ENCODE measurements at places on chromosomes 11 and 22.

DNA sequence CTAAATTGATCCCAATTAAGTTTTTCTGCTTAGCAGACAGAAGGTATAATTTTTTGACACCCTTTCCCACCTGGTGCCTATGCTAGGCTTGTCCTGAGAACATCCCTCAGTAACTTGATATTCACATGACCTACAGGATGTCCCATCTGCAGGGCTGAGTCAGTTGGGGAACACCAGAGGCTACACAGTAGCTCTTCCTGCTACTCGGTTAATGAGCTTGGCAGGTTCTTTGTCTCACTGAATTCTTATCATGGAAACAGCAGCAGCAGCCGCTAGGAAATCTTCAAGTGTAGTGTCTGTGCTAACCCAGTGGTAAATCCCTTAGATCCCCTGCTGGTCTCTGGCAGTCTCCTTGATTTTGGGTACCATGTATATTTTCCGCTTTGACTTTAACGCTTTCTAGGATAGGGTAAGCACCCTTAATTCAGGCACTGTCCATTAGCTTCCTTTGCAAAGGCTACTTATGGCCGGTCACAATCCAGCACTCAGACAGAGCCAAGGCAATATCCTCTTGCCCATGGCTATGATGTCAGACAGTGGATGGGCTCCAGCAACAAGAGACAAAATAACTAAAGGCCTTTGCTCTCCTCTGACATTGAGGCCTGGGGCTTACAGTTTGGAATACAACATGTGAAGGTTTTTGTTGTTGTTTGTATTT, 8.5 kb downstream of the MRPL16 start:
- H3K36me3 ChIP-seq = peaks cover 83% of the 10 kb centered on the region
- no peak for DNase-seq
- H3K4me3 ChIP-seq = peak overlapping the region; percentile 10

DNA sequence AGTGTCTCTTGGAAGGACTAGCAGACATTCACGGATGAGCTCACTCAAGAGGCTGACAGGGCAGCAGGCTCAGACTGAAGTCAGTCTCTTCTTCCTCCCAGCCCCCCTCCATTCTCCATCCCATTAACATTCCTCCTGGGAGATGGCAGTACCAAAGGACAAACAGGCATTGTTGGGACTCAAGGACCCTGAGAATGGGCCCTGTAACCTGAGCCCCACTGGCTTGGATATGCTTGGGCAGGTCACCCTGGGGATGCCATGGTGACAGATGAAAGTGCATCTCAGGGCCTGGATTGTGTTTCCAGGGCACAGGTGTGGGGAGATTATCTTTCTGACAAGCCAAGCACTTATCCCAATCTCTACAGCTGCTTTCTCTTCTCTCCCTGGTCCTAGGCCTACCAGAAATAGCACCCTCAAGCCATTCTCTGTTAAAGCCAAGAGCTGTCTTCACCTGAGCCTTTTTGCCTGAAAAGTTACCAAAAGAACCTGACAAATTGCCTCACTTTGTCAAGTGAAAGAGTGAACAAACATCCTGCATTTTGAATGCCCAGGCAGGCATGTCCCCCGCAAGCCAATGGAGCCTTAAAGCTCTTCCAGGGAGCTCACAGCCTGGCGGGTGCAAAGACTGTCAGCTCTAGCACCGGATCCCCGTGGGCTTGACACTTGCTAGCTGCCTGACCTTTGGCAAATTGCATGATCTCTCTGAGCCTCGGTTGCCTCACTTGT, 366.0 kb upstream of the NARS2 start:
- no peaks in the 10 kb centered on the region for H3K4me1 ChIP-seq
- H3K27ac ChIP-seq = no peak overlapping the region
- no peak overlapping the region for H3K4me3 ChIP-seq

- H3K4me3 ChIP-seq = no peak overlapping the region
- peak overlapping the region; percentile 69 for H3K27ac ChIP-seq
- H3K36me3 ChIP-seq = no peaks in the 10 kb centered on the region
- H3K27me3 ChIP-seq = no peaks in the 10 kb centered on the region
- H3K4me1 ChIP-seq = peaks cover 29% of the 10 kb centered on the region
These were observed 34.0 kb downstream of the IRAG1 start for GRCh38 chr11:10659339-10660216.

GRCh38 chr22:46432164-46433068, 96.9 kb downstream of the TRMU start:
- H3K4me3 ChIP-seq = peak overlapping the region; percentile 49
- DNase-seq = no peak
- H3K27me3 ChIP-seq = no peaks in the 10 kb centered on the region
- no peaks in the 10 kb centered on the region for H3K4me1 ChIP-seq

- H3K27me3 ChIP-seq = peaks cover 5% of the 10 kb centered on the region
- no peaks in the 10 kb centered on the region for H3K36me3 ChIP-seq
- DNase-seq = no peak
- no peaks in the 10 kb centered on the region for H3K4me1 ChIP-seq
- no peak overlapping the region for H3K4me3 ChIP-seq
These were observed 5.9 kb upstream of the ETS1 start for GRCh38 chr11:128593281-128593680.

- H3K4me3 ChIP-seq = no peak overlapping the region
- H3K4me1 ChIP-seq = no peaks in the 10 kb centered on the region
- no peaks in the 10 kb centered on the region for H3K27me3 ChIP-seq
- no peaks in the 10 kb centered on the region for H3K36me3 ChIP-seq
- no peak for DNase-seq
These were observed 45.1 kb downstream of the FLI1 start for GRCh38 chr11:128738942-128739341.

DNA sequence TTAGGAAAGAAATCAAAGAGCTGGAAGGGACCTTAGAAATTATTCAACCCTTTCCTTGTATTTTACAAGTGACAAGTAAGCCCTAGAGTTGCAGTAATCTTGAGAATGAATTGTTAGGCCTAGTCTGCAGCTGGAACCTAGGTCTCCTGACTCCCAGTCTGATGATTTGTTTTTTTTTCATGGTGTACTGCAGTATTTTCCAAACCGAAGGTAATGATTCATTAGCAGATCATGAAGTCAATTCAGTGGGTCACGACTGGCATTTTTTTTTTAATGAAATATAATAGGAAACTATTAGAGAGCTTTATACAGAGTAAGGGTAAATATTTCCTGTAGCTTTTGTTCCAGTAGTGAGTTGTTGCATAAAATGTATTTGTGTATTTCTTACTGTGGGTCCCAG, 42.8 kb downstream of the EXT2 start:
- H3K36me3 ChIP-seq = peaks cover 3% of the 10 kb centered on the region
- H3K27me3 ChIP-seq = no peaks in the 10 kb centered on the region
- no peak overlapping the region for H3K4me3 ChIP-seq
- no peak overlapping the region for H3K27ac ChIP-seq
- peaks cover 21% of the 10 kb centered on the region for H3K4me1 ChIP-seq

GRCh38 chr11:22703591-22703990, 37.2 kb downstream of the GAS2 start:
- peaks cover 11% of the 10 kb centered on the region for H3K4me1 ChIP-seq
- no peaks in the 10 kb centered on the region for H3K36me3 ChIP-seq
- no peak for DNase-seq
- peak overlapping the region; percentile 31 for H3K4me3 ChIP-seq
- no peaks in the 10 kb centered on the region for H3K27me3 ChIP-seq
- H3K27ac ChIP-seq = peak overlapping the region; percentile 43

DNA sequence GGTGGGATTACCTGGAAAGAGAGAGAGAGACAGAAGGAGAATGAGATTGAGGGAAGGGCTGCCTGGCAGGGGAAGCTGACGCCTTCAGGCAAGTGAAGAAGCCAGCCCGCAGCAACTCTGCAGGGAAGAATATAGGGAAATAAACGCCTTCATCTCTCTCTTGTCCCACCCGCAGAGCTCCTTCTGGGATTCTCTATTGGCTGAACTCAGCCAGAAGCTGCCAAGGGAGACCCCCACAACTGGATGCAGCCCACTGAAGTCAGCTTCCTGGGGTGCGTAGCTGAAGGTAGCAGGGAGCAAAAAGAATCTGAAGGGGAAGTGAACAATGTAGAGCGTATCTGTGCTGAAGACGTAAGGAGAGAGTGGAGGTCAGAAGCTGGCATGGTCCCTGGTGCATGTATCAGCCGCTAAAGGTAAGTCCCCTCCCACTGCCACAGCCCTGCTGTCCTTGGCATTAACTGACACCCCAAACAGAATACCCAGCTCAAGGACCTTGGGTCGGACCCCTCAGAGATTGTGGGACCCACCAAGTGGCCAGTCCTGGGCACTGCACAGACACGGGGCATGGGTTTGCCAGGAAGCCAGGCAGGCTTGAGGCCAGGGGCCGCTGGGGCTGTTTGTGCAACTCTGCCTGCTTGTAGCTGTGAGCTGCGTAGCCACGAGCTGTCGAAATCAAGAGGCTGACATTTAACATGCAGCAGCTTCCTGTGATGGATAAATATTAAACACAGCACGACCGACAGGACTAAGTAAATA, 469.9 kb downstream of the MN1 start:
- H3K27me3 ChIP-seq = peaks cover 60% of the 10 kb centered on the region
- H3K4me3 ChIP-seq = no peak overlapping the region
- DNase-seq = peak; percentile 64
- no peaks in the 10 kb centered on the region for H3K36me3 ChIP-seq

DNA sequence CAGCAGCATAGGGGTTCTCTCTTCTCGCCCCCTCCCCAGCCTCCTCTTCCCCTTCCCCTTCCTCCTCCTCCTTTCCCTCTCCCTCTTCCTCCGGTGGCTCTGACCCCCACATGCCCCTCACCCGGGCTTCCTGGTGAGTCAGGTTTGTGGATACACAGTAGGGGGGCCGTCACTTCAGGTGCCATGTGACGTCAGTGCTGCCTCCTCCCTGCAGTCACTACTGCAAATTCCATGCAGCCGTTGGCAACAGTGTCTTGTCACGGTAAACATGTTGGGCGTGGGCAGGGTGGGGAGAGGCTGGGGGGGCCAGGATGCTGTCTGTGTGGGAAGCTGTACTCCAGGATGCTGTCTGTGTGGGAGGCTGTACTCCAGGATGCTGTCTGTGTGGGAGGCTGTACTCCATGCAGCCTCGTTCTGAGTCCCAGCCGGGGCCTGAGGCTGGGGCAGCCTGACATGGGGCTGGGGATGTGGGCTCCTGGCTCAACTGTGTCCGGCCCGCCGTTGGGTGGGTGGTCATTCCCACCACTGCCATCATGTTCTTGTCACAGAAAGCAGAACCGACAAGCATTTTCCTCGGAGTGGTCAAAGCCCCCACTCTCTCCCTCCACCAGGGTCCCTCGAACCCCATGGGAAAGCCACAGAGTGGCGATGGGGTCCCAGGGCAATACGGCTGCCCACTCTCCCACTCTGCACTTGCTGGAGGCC, 2.4 kb upstream of the MUC2 start:
- H3K4me3 ChIP-seq = no peak overlapping the region
- peak; percentile 35 for DNase-seq
- no peak overlapping the region for H3K27ac ChIP-seq
- no peaks in the 10 kb centered on the region for H3K27me3 ChIP-seq
- H3K4me1 ChIP-seq = peaks cover 8% of the 10 kb centered on the region

GRCh38 chr11:88619656-88620385, 282.3 kb upstream of the CTSC start:
- no peaks in the 10 kb centered on the region for H3K36me3 ChIP-seq
- no peaks in the 10 kb centered on the region for H3K27me3 ChIP-seq
- H3K4me3 ChIP-seq = no peak overlapping the region
- no peaks in the 10 kb centered on the region for H3K4me1 ChIP-seq

DNA sequence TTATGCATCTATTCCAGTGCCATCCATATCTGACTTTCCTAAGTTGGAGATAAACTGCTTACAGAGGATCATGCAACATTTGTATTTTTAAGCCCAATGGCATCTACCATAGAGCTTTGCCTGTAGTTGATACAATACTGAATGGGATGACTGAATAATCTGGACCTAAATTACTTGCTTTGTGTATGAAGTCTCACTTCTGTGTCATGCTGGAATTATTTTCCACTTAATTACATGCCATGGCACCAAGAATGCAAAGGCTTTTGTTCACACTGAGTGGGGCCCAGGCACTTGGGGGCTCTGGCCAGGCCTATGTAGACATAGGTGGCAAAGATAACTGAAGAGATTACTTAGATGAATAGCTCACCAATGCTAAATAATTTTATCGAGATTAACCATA, 51.6 kb downstream of the OPCML start:
- H3K4me3 ChIP-seq = no peak overlapping the region
- no peaks in the 10 kb centered on the region for H3K36me3 ChIP-seq
- no peak for DNase-seq
- H3K4me1 ChIP-seq = no peaks in the 10 kb centered on the region
- H3K27me3 ChIP-seq = no peaks in the 10 kb centered on the region

GRCh38 chr11:134333946-134334345, 2.2 kb downstream of the GLB1L2 start:
- no peak overlapping the region for H3K4me3 ChIP-seq
- H3K4me1 ChIP-seq = peaks cover 9% of the 10 kb centered on the region
- H3K27ac ChIP-seq = no peak overlapping the region
- H3K36me3 ChIP-seq = no peaks in the 10 kb centered on the region
- no peak for DNase-seq
- H3K27me3 ChIP-seq = no peaks in the 10 kb centered on the region

- H3K27me3 ChIP-seq = no peaks in the 10 kb centered on the region
- H3K4me3 ChIP-seq = peak overlapping the region; percentile 98
- H3K36me3 ChIP-seq = peaks cover 7% of the 10 kb centered on the region
- H3K4me1 ChIP-seq = peaks cover 33% of the 10 kb centered on the region
- H3K27ac ChIP-seq = no peak overlapping the region
These were observed 1.4 kb downstream of the SLC25A17 start for GRCh38 chr22:40817737-40818136.

DNA sequence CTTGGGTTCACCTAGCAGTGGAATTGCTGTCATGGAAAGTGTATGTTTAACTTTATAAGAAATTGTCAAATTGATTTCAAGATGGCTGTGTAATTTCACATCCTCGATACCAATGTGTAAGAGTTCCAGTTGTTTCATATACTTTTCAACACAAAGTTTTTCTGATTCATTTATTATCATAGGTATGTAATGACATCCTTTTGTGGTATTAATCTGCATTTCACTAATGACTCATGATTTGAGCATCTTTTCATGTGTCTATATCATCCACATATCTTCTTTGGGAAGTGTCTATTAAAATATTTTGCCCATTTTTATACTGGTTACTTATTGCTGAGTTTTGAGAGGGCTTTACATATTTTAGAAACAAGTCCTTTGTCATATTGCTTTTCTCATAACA, 17.0 kb upstream of the GLYATL1B start:
- H3K27ac ChIP-seq = no peak overlapping the region
- H3K36me3 ChIP-seq = no peaks in the 10 kb centered on the region
- H3K4me3 ChIP-seq = no peak overlapping the region
- peaks cover 4% of the 10 kb centered on the region for H3K27me3 ChIP-seq
- H3K4me1 ChIP-seq = no peaks in the 10 kb centered on the region
- no peak for DNase-seq

DNA sequence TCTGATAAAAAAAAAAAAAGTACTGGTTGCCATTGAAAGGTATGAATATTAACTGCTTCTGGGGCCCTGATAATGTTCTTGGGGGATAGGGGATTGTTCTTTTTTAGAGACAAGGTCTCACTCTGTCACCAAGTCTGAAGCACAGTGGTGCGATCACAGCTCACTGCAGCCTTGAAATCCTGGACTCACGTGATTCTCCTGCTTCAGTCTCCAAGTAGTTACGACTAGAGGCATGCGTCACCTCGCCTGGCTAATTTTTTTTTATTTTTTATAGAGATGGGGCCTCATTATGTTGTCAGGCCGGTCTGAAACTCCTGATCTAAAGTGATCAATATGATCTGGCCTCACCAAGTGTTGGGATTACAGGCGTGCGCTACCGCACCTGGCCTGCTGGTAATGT, 63.5 kb downstream of the FCHSD2 start:
- no peak overlapping the region for H3K27ac ChIP-seq
- no peak overlapping the region for H3K4me3 ChIP-seq
- DNase-seq = no peak
- H3K4me1 ChIP-seq = peaks cover 4% of the 10 kb centered on the region

Data from psoas muscle (tissue), 8 donors.